ENCODE measurements at places on chromosomes 6 and 20.

GRCh38 chr20:13821876-13822275 is 37.0 kb downstream of the NDUFAF5 start:
- DNase-seq = no peak

- DNase-seq = no peak
These were observed 12.9 kb upstream of the OCSTAMP start for GRCh38 chr20:46563170-46563859.

DNA sequence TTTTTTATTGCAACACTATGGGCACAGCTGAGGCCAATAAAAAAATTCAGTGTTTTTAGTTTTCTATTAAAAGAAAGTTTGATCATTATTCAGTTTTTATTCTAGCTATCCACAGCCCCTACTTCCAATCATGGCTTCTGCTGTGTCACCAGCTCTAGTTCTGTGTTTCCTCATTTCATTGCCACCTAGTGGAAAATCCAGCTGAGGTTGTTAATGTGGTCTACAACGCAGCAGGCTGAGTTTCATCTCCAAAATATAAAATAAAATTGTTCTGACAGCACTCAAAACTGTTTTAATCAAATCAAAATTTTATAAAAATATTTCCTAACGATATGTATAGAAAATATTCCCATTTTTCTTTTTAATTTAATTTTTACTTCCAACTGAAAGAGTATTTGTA is 13.6 kb downstream of the COL9A1 start:
- DNase-seq = no peak

GRCh38 chr6:150336299-150336698 is 32.5 kb upstream of the IYD start:
- no peak for DNase-seq

- peak; percentile 77 for DNase-seq
These were observed 20.3 kb downstream of the TTBK1 start for GRCh38 chr6:43263314-43264178.

DNA sequence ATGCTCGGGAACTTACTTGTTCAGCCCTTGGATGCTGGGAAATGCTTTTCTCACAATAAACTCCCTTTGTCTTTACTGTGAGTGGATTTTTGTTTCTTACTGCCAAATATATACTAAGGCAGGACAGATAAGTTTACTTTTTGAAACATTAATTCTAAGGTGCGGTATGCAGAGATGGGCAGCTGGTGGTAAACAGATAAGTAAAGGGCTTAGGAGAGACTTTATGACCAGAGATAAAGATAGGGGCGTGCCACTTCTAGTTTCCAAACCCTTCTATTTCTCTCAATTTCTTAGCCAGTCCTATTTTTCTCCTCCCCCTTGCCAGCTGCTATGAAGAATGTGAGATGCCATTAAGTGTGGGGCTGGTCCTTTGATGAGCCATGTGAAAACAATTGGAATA is 16.3 kb downstream of the SAMD3 start:
- DNase-seq = no peak

GRCh38 chr20:25692499-25692898 is 4.2 kb downstream of the ZNF337 start:
- no peak for DNase-seq

GRCh38 chr6:67358241-67358640 is 1276.8 kb upstream of the ADGRB3 start:
- DNase-seq = no peak

DNA sequence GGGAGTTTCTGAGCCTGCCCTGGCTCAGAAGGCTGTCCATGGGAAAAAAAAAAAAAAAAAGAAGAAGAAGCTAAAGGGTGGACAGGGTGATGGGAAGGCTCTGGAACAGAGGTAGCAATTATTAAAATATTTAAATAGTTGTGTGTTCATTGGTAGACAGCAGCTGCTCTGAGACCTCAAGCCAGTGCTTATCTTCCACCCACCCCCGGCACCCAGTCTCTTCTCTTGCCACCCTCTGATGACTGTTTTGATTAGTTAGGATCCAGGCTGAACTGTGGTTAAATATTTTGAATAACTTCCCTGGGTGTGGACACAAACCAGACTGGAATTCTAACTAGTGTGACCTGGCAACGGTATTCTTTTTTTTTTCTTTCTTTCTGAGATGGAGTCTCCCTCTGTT is 16.9 kb upstream of the SRSF3 start:
- no peak for DNase-seq

DNA sequence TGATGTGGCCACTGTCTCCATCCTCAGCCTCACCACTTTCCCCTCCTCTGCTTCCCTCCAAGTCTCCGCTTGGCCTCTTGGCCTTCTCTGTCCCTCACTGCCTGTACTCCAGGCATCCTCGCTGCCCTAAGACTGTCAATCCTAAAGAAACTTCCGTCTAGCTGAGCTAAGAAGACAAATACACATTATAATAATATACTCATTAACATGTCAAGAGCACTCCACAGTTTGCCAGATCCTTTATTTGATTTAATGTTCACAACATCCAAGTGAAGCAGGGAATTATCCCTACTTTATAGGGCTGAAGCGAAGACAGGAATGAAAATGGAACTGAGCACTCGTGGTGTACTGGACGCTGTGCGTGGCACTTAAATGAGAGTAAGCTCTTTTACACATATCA is 72.4 kb upstream of the SLC22A23 start:
- DNase-seq = no peak

DNA sequence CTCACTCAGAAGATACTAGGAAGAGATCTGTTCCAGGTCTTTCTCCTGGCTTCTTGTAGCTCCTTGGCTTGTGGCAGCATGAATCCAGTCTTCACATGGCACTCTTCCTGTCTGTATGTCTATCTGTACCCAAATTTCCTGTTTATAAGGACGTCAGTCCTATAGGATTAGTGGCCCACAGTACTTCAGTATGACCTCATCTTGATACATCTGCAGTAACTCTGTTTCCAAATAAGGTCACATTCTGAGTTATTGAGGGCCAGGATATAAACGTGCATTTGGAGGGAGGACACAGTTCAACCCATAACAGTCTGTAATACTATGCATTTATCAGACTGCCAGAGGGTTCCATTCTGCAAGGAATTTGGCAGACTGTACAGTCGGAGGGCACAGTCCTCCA is 57.6 kb upstream of the DYNLRB1 start:
- no peak for DNase-seq

DNA sequence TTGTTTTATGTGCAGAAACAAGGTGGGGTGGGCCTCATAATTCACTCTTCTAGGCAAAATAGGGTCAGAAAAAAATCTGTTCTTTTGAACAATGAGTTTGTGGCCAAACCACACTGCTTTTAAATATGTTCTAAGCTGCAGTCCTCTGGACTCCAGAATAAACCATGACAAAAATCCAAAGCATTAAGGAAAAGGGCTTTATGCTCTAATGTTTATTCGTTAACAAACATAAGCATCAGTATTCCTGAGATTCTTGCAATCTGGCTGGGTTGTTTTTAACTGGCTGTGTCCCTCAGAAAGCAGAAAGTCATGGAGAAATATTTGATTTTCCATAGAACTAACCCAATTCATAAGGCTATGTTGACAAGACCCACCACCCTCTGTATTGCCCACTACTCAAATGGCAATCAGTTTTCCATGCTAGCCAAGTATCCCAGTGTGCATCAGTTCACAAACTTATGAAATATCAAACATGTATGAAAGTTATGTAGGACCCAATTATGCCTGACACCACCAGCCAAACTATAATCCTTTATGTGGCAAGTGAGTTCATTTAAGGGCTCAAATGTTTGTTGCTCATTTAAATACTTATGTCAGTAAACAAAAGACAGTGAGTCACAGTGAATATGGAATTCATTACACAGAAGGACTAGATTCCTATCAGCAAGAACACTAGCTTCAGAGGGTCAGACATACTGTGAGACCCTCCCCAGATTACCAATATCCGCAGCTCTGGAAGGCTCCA is 45.1 kb downstream of the PKHD1 start:
- no peak for DNase-seq

DNA sequence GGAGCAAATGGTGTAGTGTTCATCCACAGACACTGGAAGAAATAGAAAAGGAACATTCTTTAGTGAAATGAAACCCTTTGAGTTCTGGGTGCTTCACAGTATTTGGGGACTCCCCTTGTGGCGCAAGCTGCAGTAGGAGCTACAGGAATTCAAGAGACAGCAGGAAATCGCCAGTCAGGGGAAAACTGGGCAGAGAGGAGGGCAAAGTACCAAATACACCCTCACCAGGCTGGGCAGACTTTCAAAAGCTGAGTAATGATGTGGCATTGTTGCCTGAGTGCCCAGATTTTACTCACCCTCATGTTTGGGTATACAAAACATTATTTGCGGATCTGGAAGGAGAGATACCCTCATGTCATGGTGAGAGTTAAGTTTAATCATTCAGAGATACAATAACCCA is 97.9 kb downstream of the SOD2 start:
- no peak for DNase-seq

DNA sequence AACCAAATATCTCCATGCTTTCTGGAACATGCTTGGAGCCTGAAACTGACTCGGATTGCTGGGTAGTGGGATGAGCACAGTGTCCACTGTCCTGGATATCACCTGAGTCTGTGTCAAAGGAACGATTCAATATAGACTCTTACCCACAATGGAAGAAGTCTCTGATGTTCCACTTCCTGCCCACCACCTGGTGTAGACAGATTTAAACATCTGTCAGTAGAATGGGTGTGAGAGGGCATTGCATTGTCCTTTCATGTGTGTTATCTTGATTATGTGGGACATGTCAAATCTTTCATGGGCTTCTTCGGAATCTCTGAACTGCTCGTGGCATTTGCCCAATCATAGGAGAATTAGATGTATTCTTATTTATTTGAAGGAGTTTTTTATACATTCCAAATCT is 20.8 kb downstream of the ULBP3 start:
- DNase-seq = no peak

DNA sequence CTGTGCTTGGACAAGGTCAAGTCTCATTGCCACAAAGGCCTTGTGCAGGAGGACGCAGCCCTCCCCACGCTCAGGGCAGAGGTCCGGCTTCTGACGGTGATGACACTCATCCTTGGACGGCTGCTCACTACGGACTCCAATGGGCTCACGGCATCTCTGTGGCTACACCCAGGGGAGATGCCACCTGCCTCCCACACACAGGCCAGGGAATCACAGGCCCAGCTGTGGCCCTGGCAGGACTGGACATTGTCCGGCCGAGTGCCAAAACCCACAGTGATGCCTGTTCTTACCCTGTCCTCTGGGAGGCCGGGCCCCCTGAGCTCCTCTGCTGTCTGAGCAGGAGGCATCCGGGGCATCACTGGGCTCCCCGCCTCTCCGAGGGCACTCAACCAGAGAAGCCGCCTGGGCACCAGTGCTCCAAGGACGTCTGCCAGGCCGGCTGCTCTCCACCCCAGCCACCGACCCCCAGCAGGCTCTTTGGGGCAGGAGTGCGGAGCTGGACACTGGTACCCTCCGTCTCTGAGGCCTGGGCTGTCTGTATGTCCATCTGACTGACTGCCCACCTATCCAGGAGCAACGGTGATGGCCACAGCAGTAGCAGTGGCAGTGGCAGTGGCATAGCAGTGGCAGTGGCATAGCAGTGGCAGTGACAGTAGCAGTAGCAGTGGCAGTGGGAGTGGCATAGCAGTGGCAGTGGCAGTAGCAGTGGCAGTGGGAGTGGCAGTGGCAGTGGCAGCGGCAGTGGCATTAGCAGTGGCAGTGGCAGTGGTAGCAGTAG is 1.9 kb downstream of the RBBP8NL start:
- no peak for DNase-seq

DNA sequence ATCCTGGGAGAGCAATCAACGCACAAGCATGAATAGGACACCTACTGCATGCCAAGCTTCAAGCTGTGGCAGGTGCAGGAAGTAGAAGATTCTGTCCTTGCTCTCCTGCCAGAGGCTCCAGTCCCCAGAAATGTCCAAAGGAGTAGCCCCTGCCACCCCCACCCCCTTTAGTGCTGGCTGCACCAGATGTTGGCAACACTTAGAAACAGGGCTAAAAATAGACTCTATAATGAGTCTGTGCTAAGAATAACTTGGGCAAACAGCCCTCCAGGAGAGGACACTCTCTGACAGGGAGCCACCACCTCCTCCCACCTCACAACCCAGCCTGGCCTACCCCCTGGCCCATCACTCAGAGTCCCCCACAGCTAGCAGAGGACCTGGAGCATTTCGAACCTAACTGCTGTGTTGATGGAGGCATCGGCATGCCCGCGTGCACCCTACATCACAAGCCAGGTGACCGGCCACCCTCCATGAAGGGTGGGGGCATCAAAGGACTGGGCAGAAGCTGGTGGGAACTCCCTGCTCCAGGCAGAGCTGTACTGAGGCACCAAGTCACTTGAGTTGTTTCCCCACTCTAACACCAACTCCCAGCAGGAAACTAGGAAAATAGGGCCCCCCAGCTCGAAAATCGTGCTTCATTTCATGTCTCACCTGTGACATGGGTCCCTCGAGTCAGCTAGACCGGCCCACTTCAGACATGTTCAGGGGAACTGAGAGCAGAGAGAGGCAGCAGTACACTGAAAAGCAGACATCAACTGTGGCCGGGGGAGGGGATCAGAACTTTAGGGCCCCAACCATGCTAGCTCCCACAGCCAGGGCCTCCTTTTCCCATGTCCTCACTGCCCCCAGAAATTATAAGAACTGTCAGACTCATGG is 18.7 kb downstream of the TFEB start:
- no peak for DNase-seq

DNA sequence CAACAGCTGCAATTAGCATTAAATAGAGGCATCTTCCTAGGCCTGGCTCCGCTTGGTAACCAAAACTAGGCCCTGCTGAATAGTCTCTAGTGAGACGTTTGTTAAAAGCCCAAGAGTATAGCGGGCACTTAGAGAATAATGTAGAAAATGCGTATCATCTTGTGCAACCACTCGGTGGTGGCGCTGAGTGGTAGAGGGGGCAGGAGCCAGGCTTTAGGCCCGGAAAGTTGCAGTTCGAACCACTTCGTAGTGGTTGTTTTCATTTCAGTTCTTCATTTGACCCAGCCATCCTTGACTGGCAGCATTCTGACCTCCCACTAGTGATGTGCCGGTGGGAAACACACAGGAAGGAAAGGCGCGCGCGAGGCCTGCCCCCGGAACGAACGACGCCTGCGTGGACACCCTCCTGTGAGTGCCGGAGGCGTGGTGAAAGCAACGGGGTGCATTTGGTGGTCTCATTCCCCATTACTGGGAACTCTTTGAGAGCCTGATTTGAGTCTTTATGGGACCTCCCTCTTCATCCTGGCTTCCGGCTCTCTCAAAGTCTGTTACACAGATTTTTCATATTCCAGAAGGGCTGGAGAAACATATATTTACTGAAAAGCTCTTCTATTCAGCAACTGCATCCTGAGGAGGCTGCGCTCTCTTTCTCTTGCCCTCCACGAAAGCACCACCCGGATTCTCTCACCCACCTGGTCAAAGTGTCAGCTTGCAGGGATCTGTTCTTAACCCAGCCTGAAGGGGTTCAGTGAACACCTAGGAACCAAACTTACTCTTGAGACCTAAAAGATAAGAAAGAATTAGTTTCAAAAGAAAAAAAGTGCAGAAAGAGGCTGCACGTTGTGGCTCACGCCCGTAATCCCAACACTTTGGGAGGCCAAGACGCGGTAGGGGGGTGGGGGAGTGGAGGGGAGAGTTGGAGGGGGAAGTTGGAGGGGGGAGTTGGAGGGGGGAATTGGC is 18.2 kb downstream of the GPX5 start:
- DNase-seq = peak; percentile 66

- no peak for DNase-seq
These were observed 38.7 kb downstream of the CDKAL1 start for GRCh38 chr6:20572940-20573339.

- DNase-seq = no peak
These were observed 138.5 kb downstream of the LINC00237 start for GRCh38 chr20:20967564-20968184.
